Cerebellar cortex (tissue), 1 donor: ENCODE measurements at places on chromosomes 6 and 20.

- no peak for DNase-seq
Measured at GRCh38 chr6:138970856-138971425, 17.1 kb downstream of the REPS1 start.

DNA sequence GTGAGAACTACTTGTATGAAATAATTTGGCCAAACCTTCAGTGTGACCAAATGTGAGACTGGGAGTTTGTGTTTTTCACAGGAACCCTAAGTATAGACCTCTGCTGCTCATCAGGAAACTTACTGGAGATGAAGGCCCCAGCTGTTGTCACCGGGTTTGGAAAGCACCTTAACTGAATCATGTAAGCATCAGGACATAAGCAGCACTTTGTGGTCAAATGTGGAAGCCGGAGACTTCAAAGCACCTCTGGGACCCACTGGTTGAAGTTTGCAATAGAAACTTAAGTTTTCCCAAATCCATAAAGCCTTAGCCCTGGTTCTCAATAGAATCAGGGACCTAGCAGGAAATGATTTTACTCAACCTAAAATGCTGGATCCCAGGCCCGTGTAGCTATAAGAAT is 14.3 kb downstream of the TTPAL start:
- no peak for DNase-seq

GRCh38 chr20:48667889-48668413 is 159.8 kb downstream of the PREX1 start:
- DNase-seq = no peak

GRCh38 chr6:143283887-143284645 is 166.4 kb downstream of the ADAT2 start:
- no peak for DNase-seq

DNA sequence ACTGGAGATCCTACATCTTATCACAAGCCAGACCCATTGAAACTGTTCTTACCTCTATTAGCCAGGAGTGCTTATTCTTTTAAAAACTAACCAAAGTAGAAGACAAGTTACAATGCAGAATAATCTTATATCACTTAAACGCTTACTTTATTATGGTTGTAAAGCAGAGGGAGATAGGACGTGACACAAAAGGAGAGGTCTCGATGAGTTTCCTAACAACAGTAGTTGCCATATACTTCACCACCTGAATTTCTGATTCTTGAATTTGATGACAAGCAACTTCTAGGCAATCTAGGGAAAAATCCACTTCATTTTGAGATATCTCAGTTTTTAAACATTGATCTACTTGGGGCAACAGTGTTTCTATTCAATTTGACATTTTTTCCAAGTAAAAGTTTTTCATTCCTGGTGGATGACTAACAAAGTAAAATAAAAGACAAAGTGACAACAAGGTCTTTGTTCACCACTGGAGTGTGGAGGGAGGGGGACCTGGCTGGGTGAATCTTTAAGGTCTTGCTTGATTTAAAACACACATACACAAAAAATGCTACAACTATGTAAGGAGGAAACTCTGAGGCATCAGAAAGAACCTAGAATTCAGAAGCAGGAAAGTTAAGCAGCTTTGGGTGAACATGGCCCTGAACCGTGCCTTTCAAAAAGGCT is 110.9 kb downstream of the SMLR1 start:
- no peak for DNase-seq

GRCh38 chr20:24608926-24609667 is 139.7 kb downstream of the SYNDIG1 start:
- DNase-seq = no peak

DNA sequence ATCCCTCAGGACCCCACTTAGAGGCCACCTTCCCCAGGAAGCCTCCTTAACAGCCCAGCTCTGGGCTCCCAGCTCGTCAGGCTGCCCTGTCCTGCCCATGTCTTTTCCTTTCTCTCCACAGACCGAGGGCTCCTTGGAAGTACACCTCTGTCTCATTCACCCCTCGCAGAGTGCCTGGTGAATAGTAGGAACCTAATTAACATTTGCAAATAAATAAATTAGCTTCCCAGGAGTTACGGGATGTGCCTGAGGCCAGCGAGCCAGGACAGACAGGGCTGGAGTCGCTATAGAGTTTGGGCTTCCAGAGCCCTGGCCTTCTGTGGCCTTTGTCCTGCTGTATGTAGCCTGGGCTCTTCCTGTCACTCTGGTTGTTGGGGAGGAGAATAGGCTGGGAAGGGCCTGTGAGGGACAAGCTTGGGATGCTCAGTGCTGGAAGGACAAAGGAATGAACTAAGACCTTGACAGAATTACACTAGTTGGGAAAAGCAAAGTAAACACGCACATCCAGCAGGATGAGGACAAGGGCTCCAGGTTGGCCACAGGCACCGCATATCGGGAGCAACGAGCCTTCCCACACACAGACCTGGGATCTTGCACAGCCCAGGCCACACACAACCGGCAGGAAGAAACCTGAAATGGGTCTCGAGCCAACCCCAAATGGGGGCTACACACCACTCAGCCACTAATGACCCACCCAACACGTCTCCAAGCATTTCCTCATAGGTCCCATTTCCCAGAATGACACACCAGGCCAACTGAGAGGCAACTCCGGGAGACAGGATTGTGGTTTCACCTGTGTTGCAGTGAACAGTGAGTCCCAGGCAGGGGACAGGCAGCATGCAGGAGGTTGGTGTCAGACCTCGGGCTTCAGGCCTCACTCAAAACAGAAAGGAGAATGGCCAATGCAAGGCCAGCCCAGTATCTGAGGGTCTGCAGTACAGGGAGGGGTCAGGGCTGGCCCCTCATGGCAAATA is 9.7 kb downstream of the MAP1LC3A start:
- DNase-seq = no peak

DNA sequence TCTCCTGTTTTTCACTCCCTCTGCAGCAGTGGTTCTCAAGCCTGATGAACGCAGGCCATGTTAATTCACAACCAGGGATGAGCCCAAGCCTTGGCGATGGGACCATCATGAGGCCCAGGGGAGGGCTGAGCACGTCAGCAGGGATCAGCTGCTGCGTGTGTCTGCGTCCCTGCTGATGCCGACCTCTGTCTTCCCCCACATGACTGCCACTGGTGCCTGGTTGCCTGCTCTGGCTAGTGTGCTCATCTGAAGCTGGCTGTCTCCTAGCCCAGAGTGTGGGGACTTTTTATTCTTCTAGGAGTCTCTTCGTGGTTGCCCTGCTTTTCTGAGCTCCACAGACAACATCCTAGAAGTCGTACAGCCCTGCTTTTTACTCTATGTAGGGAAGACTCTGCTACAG is 40.8 kb upstream of the KCNK16 start:
- no peak for DNase-seq

DNA sequence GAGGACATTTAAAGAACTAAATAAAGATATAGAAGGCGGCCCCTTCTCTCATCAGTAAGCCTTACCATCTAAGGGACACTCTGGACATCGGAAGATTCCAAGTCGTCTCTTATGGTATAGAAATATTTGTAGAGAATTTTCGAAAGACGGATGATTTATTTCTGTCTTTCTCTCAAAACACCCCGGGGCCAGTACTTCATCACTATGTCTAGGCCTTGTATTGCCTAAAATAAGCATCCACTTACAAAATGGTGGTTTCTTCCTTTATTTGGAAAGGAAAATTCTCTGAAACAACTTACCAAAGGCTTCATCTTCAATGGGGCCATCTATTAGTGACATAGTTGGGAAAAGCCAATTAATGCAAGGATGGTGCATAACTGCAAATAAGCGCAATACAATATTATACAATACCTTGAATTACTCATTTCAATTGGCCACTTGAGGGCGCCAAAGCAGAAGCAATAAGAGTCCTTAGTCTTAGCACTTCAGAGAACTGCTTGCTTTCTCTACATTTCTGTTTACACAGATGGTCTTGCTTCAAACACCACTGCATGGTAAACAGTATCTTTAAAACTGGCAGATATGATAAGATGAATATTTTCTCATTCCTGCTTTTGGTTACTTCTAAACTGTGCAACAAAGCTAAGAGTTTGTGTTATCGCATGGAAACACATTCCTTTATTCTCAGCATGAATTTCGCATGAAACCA is 113.2 kb downstream of the VIP start:
- peak; percentile 89 for DNase-seq

DNA sequence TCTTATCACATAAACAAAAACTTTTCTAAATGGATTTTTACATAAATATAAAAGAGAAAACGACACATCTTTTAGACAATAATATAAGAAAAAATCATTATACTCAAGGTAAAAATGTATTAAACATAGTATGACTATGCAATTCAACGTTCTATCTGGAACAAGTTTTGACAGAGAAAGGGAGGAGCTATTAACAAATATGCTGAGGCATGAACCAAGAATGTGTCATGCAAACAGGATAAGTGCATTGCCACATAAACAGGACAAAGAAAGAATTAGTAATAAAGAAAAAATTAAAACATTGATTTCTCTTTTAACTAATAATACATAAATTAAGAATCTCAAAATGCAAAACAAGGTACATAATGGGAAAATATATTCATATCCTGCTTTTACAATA is 1353.4 kb upstream of the GJE1 start:
- no peak for DNase-seq

GRCh38 chr6:74284284-74284683 is 588.3 kb downstream of the CD109 start:
- DNase-seq = no peak

DNA sequence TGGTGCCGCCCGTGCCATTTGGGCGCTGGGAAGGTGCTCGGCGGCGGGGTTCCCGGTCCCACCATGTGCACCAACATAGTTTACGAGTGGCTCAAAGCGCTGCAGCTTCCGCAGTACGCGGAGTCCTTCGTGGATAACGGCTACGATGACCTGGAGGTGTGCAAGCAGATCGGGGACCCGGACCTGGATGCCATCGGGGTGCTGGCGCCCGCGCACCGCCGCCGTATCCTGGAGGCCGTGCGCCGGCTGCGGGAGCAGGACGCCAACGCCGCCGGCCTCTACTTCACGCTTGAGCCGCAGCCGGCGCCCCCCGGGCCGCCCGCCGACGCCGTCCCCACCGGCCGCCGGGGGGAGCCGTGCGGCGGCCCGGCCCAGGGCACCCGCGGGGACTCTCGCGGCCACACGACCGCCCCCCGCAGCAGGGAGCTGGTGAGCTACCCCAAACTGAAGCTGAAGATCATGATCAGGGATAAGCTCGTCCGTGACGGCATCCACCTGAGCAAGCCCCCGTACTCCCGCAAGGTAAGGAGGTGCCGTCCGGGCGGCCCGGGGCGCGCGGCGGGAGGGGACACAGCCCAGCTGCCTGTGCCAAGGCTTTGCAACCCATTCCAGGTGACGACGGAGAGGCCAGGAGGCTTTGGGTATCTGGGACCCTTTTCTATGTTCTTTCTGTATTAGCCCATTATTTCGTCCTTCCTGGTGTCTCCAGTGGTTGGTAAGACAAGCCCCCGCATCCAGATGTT is 547 bp downstream of the SAMD5 start:
- no peak for DNase-seq

GRCh38 chr20:20959031-20959755 is 147.0 kb downstream of the LINC00237 start:
- DNase-seq = no peak

- DNase-seq = no peak
Measured at GRCh38 chr20:63103402-63104311, 96.9 kb upstream of the BHLHE23 start.
